ENCODE measurements at places on chromosomes 6 and 20.

DNA sequence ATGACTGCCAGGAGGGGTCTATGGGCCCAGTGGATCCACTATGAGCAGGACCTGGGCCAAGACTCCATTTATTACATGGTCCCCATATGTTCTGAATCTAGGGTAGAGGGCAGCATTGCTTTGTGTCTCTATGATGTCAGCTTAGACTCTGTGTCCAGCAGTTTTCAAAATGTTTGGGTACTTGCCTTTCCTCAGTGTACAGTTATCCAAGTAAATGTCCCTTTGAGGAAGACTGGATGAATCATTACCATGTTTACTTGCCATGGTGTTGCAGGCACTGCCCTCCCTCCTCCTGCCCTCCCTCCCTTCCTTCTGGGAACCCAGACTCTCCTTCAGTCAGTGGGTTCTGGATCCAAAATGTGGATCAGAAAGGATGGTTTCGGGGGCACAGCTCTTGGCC lies 108.6 kb downstream of the NRN1 start:
- peak; percentile 8 for DNase-seq

GRCh38 chr6:128209771-128210170 lies 308.9 kb upstream of the THEMIS start:
- peak; percentile 93 for DNase-seq

DNA sequence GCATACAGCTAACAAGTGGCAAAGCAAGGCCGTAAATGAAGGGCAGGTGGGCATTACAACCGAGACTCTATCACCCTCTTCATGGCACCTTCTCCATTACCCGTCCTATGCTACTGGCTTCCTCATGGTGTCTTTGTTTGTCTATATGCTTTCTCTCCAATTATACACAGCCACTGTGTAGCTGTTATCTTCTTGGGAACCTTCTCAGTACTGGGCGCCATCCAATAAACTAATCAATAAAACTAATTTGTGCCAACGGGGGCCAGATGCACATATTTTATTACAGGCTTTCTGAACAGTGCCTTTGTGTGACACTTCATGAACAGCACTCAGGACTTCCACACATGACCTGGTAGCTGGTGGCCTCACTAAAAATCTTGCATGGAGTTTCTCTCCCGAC lies 149.8 kb upstream of the PCSK2 start:
- no peak for DNase-seq

DNA sequence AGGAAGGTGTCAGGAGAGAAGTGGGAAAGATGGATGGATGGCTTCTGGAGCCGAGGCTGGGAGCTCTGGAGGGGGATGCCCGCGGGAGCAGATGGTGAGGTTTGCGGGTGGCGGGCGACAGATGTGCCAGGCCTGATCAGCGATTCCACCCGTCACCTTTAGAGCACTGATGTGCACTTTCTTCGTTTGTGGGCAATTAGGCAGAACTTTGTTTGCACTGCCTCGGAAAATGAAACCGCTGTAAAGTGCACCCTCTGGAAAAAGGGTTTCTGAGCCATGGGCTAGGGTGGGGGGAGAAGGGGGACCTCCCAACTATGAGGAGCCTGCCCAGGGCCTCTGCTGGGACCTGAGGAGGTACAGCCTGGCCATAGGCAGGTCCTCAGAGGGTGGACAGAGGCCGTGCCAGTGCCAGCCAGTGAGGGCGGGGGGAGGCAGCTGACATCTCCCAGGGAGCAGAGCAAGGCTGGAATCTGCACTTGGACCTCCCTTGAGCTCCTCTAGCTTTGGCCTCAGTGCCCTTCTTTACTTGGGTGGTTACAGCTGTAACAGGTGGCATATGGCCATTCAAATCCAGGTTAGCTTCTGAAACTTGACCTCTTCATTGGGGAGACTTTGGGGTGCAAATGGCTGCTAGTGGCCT lies 58.7 kb downstream of the CD40 start:
- no peak for DNase-seq

DNA sequence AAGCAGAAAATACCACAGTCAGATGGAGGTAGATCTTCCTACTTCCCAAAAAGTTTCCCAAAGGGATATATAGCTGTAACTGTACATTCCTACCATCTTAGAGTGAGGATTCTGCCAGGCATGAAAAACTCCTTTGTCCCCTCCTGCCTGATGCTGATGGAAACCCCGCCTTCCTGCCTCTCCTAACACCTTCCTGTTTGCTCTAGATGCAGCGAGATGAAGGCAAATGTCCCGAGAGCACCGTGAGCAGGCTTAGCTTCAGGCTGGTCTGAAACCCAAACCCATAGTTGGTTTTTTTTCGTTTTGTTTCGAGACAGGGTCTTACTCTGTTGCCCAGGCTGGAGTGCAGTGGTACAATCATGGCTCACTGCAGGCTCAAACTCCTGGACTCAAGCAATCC lies 55.6 kb downstream of the MYB start:
- no peak for DNase-seq

DNA sequence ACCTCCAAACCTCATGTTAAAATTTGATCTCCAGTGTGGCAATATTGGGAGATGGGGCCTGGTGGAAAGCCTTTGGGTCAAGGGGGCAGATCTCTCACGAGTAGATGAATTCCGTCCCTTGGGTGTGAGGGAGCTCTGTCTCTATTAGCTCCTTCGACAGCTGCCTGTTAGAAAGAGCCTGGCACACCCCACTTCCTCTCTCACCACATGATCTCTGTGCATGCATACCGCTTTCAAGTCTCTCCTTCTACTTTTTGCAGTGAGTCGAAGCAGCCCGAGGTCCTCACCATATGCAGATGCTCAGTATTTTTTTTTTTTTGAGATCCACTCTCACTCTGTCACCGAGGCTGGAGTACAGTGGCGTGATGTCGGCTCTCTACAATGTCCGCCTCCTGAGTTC lies 176.9 kb downstream of the SYNDIG1 start:
- no peak for DNase-seq

GRCh38 chr20:54345301-54345724 lies 130.1 kb upstream of the DOK5 start:
- DNase-seq, result peak; percentile 85

GRCh38 chr6:49565855-49566254 lies 15.4 kb downstream of the C6orf141 start:
- peak; percentile 37 for DNase-seq

GRCh38 chr6:166658115-166658791 lies 31.2 kb upstream of the RPS6KA2 start:
- no peak for DNase-seq

- DNase-seq, result no peak
Measured at GRCh38 chr6:83008626-83009025, 57.0 kb downstream of the UBE3D start.

- no peak for DNase-seq
Measured at GRCh38 chr20:58043236-58044140, 185.0 kb downstream of the ANKRD60 start.

DNA sequence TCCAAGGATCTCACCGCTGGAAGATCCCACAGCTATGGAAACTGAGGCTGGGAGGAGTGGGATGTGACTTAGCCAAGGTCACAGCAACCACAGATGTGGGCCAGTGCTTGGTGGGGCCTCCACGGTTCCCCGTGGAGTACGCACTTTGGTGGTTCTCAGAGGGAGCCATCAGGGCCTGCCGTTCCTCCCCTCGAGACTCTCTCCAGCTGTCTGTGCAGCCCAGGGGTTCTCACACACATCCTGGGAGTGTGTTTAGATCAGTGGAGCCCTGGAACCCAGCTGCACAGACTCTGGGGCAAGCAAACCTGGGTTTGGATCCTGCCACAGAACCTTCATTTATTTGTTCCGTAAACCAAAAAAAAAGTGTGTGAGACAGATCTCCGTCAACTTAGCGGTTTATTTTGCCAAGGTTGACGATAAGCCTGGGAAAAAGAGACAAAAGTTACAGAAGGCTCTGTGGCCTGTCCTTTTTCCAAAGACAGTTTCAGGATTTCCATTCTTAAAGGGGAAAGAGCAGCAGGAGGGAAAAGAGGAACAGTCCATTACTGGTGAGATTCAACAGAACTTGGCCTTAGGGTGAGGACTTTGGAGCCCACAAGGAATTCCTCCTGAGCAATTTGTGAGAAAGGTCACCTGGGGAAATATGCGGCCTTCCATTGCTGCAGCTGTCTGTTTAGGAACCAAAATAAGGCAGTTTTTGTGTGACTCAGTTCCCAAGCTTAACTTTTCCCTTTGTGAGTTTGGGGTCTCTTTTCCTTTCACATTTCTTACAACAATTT lies 13.6 kb upstream of the MYMX start:
- DNase-seq, result no peak

GRCh38 chr6:154314084-154314483 lies 42.5 kb downstream of the IPCEF1 start:
- no peak for DNase-seq

DNA sequence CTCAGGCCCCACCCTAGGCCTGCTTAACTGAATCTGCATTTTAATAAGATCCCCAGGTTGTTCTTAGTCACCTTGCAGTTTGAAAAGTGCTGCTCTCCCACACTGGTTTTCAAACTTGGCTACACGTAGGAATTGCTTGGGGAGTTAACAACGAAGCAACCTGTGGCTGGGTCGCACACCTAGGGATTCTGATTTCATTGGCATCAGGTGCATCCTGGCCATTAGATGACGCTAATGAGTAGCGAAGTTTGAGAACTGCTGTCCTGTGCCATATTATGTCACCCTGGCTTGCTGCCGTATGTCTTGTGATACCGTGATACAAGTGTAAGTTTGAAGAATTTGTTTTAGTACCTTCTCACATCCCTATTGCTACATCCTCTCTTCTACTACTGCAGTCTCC lies 28.2 kb upstream of the FUCA2 start:
- no peak for DNase-seq

GRCh38 chr20:40744818-40745175 lies 55.8 kb upstream of the MAFB start:
- DNase-seq, result no peak

- DNase-seq, result peak; percentile 51
Measured at GRCh38 chr20:31476643-31477215, 1.6 kb downstream of the REM1 start.
